ENCODE measurements at places on chromosomes 6 and 20.
A peak's percentile ranks its signal among the peaks of the same experiment; 100 is the strongest.

GRCh38 chr6:122788663-122789181, 336 bp upstream of the SMPDL3A start:
- DNase-seq = no peak

DNA sequence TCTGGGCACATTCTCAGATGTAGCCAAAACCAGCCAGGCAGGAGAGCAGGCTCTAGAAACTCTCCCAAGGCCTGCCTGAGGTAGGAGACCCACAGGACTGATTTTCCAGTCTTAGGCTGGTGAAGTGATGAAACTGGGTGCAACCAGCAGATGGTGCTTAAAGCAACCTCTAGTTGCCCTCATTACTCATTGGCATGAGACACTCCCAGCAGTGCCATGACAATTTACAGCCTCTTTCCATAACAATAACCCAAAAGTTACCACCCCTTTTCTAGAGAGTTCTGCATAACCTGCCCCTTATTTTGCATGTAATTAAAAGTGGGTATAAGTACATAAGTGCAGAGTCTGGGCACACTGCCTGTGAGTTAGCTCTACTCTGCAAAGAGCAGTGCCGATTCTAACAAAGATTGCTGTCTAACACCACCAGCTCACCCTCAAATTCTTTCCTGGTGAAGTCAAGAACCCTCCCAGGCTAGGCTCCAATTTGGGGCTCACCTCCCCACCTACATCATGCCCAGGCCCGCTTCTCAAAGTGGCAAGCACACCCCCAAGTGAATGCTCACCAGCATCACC, 14.4 kb upstream of the GPR6 start:
- no peak for DNase-seq

GRCh38 chr20:58048096-58048702, 180.3 kb downstream of the ANKRD60 start:
- DNase-seq = no peak

DNA sequence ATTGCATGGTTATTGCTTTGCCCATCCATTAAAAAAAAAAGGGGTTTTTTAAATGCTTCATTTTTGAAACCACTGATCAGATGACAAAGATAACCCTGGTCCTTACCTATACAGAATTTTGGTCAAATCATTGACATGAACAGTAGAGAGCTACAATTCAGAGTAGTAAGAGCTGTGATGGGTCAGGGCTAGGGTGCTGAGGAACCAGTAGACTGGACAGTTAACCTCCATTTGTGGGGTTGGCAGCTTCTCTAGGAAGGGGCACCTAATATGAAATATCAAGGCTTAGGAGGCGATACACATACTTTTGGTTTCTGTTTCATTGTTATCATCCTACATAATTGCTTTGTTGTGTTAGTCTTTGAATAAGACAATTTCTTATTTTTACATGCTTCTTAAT, 55.1 kb downstream of the ORC3 start:
- DNase-seq = no peak

DNA sequence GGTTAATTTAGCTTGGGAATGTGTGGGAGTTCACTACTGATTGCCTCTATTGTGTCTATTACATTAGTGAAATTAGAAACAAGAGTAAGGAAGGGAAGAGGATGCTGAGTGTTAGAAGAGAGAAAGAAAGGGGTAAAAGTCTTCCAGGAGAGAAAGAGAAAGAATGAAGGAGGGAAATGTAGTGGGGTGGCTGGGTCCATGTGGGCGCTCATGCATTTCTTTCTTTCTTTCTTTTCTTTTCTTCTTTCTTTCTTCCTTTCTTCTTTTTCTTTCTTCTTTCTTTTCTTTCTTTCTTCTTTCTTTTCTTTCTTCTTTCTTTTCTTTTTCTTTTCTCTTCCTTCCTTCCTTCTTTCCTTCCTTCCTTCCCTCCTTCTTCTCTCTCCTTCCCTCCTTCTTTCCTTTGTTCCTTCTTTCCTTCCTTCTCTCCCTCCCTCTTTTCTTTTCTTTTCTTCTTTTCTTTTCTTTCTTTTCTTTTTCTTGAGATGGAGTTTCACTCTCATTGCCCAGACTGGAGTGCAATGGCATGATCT, 16.2 kb upstream of the SALL4 start:
- no peak for DNase-seq

- no peak for DNase-seq
These were observed 71.6 kb upstream of the MAP3K7 start for GRCh38 chr6:90658497-90658896.

DNA sequence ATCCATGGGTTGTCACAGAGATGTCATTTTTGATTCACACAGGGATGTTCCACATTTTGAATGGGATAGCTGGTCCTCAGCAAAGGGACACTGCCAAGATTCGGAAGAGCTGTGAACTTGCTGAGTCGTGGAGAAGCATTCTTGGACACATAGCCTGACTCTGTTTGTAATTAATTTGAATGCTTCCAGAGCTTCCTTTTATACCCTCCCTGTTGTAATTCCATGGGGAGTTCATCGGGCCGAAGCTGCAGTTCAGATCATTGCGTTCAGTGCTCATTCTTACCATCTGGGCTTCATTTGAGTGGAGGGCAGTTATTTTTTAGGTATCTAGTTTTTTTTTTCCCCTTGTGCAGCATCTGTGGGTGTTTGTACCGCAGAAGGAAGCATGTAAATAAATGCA, 126.5 kb downstream of the SLC24A3 start:
- no peak for DNase-seq

- DNase-seq = no peak
These were observed 47.6 kb upstream of the SMIM8 start for GRCh38 chr6:87274660-87275274.

- no peak for DNase-seq
These were observed 165.2 kb upstream of the AGPAT4 start for GRCh38 chr6:161439093-161439492.

DNA sequence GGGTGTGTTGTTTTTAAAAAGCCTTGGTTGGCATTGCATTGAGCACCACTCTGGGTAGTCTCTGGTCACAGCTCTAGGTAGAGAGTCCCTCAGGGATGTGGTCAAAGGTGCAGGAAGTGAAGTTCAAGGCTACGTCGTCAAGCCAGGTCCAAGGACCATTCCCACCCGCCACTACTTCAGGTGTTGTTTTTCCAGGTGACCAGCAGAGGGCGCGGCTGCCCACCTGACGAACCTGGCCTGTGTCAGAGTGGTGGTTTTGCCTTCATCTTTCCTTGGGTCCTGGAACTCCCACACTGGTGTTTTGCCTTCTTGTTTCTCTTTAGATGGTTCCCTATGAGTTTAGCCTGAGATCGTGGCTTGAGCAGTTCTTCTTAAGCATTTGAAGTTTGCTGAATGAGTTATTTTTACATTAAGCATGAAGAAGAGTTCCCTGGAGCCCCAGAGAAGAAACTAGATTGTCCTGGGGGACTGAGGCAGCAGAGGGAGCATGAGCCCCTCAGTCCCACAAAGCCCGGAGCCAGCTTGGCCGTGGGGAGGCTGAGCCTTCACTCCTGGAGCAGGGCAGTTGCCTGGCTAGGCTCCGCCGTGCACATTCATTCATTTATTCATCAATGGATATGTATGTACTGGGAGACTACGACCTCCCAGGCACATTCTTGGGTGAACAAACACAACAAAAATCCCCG, 5.6 kb upstream of the PHACTR3 start:
- DNase-seq = peak; percentile 57

DNA sequence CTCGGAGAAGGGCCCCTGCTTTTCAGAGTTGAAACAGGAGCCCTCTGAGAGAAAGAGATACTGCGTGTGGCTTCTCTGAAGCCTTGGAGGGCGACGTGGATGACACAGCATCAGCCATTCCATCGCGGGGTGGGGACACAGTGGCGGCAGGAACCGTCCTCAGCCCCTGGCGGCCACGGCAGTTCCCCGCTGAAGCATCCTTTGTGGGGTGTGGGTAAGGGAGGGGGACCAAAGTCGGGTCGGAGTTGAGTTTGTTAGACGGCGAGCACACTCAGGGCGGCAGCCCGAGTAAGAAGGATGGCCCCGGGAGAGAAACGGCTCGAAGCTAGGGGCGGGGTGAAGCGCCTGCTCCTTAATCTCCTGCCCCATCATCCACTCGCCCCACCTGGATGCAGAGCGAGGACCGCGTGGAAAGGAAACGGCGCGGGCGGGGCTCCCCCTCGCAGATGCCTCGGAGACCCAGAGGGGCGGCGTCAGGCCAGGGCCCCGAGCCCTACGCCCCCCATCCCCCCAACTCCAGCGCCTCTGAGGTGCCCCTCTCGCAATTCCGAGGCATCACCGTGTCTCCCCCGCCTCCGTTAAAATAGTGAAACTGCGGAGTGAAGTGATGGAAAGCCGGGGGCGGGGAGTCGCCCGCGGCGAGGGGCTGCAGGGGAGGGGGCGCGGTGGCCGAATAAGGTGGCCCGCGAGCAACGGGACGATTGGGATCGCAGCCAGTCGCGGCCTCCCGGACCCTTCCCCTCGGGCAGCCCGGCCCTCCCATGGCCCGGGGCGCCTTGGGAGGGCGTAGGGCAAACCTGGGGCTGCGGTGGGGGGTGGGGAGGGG, 796 bp upstream of the RREB1 start:
- DNase-seq = peak; percentile 57

- DNase-seq = no peak
These were observed 393.6 kb downstream of the ESR1 start for GRCh38 chr6:152201120-152201519.

GRCh38 chr6:73989428-73989827, 293.4 kb downstream of the CD109 start:
- no peak for DNase-seq

- no peak for DNase-seq
These were observed 94.7 kb downstream of the ANKRD6 start for GRCh38 chr6:89527634-89528033.

- DNase-seq = no peak
These were observed 83.7 kb upstream of the MPC1 start for GRCh38 chr6:166466178-166467122.

- no peak for DNase-seq
These were observed 85.0 kb downstream of the TMEM242 start for GRCh38 chr6:157238346-157238745.

GRCh38 chr6:7684843-7685242, 41.1 kb upstream of the BMP6 start:
- DNase-seq = no peak

DNA sequence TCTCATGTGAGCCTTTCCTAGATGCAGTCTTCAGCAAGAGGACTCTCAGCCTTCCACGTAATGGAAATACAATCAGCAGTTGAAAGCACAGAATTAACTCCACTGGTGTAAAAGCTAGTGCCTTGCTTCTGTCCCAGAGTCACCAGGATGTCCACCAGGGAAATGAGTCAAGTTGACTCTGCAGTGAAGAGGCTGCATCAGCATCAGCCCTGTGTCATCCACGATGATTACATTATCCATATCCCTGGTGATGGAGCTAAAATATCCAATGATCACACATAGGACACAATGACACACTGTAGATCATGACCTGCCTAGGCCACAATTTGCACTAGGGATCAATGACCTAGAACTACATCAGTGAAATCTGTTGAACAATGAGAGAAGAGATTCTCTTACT, 262.4 kb downstream of the ERMARD start:
- DNase-seq = no peak
